Fibroblast of skin of back (primary cell): ENCODE measurements at places on chromosomes 3 and 15.

DNA sequence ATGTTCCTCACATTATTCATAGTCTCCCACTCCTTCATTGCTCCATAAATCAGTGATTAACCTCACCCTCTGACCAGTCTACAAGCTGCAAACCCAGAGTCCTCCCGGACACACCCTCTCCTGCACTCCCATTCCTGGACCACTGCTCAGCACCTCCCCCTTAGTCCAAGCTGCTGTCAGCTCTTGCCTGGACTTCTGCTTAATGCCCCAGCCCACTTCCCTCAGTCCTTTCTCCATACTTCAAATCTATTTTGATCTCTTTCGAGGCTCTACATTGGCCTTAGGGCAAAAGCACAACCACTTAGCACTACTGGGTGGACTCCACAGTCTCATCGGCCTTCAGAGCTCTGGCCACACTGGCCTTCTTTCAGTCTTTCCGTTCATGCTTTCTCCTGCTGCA is 79.4 kb upstream of the FAM98B start:
- no peak for DNase-seq

- no peak for DNase-seq
These were observed 107.4 kb downstream of the VGLL4 start for GRCh38 chr3:11536132-11536935.

- no peak for DNase-seq
These were observed 98.3 kb upstream of the CHL1 start for GRCh38 chr3:98259-98654.

GRCh38 chr3:134799393-134799792 is 4.3 kb downstream of the EPHB1 start:
- DNase-seq, result peak; percentile 41

DNA sequence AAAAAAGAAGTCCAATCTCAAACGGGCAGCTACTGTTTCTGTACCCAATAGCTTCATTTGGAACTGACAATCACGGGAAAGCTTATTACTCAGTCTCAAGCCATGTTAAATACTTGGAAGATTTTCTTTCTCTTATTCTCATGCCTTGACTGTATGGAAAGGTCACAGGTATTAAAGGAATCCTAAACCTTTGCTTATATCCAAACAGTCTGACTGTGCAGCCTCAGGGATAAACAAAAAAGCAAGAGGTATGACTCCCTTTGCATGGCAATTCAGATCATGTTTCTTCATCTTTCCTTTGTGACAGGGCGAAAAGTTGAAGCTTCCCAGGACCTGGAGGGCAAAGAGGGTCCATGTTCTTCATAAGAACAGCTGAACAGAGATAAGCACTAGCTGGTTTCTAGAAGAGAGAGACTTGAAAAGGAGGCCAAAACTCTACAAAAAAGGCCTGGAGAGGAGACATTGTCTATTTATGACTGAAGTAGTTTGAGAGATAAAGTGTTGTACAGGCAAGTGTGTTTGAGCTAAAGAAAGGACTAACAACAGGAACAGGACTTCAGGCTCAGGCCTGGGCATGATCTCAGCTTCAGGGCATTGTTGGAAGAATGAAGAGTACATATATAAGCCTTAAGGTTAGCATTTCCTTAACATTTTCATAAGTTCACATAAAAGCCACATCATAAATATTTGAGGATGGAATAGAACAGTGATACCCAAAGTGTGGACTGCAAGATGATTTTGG is 231.0 kb upstream of the THRB start:
- DNase-seq, result no peak

- DNase-seq, result peak; percentile 45
These were observed 3.1 kb upstream of the TMCO5A start for GRCh38 chr15:37931321-37931720.

DNA sequence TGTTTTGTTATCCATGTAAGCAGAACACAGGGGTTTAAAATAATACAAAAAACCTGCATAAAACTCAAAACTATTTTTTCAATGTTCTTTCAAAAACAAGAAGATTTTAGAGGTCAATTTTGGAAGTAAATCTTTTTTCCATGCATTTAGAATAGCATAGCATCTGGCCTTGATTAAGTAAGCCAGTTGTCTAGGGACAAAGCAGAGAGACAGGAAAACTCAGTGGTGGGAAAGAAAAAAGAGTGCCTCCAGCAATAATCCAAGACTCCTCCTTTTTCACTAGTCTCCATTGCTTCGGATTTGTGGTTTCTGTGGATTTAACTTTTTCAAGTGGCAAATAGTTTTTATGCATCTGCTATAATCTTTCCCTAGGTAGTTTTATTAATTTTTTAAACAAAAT is 88.9 kb downstream of the SUCNR1 start:
- DNase-seq, result peak; percentile 45

- DNase-seq, result no peak
These were observed 14.4 kb downstream of the NGLY1 start for GRCh38 chr3:25768851-25769250.

- peak; percentile 68 for DNase-seq
These were observed 18.6 kb upstream of the SLC41A3 start for GRCh38 chr3:126102530-126102951.

DNA sequence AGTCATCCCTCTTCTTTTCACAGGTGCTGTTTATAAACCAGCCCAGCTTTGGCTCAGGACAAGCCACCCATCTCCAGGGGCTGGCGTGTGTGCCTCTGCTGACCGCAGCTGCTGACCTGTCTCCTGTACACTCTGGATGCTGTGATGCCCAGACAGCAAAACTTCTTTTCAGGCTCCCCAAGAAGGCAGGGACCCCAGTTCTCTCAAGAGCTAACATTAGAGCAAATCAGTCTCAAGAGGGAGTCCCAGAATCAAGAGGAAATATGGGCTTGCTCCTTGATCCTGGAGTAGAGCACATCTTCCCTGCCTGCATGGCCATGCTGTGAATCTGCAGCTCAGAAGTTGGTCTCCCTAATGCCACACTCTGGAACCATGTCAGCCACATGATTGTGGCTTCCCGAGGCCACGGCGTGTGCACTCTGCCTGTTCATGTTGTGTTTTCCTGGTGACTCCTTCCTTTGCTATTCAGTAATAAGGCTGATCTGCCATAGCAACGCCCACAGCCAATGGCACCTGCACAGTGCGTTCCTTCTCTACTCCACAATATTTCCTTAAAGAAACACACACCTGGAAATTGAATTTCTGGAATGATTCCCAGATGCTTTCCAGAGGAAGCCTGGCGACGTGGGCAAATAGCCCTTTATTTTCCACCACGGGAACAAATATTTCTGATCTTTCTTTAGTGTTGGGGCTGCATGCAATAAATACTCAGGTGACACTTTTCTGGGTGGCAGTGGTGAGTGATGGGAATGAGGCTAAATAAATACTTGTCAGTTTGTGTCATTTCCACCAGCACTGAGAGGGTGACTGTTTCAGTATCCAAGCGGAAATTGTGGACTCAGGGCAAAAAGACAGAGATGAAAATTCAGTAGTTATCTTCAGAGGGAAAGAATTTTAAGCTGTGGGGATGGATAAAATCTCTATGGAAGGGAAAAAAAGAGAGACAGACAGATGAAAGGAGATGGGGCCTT is 21.9 kb upstream of the THSD4 start:
- peak; percentile 78 for DNase-seq

DNA sequence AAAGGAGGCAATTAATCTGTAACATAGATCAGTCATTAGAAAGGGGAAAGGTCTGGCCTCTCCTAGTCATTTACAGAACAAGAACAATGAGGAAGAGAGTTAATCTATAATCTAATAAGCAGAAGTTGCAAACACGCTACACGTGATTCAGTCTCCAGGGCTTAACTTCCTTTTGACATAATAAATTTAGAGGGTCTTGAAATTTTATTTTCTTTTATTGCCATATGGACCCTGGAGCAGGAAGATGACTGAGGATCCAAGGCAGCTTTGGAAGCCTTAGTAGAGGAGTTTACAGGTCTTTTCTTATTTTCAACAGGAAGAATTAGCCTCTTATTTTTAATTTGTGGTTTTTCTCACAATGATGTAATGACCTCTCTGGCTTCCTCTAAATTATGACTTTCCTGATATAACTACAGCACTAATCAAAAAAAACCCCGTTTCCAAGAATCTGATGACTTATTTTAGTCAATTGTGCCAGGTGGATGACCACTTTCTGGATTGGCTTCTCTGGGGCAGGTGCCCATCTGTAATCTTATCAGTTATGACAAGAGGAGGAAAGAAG is 32.2 kb downstream of the ADGRG7 start:
- DNase-seq, result no peak

DNA sequence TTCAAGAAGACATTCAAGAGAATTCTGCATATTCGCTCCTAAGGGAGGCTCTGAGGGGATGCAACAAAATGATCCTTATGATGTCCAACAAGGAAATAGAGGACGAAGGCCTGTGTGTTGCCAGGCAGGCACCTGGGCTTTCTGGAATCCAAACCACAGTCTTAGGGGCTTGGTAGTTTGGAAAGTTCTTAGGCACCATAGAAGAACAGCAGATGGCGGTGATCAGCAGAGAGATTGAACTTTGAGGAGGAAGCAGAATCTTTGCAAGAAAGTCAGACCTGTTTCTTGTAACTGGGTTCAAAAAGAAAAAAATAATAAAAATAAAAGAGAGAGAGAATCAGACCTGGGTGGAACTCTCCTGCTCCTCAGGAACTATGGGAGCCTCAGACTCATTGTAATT is 11.7 kb upstream of the ATG7 start:
- DNase-seq, result no peak

DNA sequence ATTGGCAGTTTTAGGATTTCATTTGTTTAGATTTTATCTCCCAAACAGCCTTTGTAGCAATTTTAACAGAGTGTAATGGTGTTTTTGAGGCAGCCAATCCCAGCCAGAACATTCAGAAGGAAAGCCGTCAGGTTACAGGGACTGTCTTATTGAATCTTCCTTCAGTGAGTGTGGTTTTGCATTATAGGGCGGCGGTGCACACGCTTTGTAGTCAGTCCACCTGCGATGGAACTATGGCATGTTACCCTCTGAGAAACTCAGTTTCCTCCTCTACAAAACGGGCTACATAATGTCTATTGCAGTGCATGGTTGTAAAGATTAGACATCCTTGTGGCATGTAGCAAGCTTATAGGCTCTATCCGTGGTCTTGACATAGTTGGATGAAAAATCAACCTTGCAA is 1.0 kb downstream of the LRRC28 start:
- DNase-seq, result no peak

DNA sequence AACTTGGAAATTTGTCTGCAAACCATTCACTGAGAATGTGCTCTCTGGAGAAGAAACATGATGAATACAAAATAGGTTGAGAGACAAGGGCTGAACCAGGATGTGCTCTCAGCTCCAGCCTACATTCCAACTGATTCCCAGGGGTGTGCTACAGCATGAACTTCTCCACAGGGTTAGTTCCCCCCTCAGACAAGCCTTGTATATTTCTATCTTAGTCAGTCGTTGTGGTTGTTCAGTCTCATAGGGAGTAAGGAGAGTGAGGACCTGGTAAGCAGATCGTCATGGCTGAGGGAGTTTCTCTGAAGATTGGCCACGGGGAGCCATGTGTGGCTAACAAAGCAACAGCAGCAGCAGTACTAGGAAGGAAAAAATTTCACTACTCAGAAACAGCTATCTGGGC is 919.7 kb upstream of the CADM2 start:
- peak; percentile 31 for DNase-seq

DNA sequence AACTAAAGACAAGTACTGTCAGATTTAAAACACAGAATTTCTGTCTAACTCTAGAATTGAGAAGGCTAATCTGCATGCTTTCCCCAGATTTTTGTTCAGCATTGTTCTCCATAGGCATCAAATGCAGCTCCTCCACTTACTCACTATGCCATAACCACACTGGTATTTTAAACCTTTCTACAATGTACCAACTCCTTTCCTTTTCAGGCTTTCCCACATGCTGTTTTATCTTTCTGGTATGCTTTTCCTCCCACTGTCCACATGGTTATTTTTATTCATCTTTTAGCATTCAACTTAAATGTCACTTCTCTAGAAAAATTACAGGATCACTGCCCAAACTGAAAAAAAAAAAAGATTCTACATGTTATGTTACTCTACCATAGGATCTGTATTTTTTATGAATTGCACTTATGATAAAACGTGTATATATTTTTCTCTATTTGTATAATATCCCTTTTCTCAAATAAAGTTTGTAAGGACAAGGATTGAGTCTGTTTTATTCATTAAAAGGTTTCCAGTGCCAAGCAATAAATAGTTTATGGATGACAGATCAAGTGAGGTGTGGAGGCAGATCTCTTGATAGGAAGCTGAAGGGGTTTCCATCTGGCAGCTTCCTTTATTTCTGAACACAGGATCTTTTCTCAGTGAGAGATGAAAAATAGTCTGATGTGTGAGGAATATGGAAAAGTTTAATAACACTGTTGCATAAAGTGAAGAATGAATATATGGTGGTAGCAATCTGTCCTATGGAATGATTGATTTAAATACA is 1064.5 kb downstream of the ZPLD1 start:
- DNase-seq, result peak; percentile 95

- DNase-seq, result peak; percentile 44
These were observed 2.7 kb upstream of the NR2E3 start for GRCh38 chr15:71807691-71808091.

- DNase-seq, result no peak
These were observed 96.5 kb downstream of the CCNL1 start for GRCh38 chr3:157063469-157063868.

DNA sequence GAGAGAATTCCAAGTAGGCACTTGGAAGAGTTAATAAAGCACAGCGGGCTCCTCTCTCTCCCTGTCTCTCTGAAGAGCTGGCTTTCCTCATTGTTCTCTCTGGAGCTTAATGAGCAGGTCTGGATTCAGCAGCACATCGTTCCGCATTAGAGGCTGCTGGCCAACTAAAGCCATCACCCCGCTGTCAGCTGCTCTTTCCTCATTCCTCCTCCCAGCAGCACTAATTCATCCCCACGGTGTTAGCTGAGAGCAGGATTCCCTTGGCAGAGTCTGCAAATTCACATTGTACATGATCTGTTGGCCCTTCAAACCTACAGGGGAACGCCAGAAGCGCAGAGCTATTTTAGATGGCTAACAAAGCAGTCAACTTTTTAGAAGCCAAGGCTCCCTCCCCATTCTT is 44.2 kb downstream of the SGO1 start:
- DNase-seq, result peak; percentile 3

DNA sequence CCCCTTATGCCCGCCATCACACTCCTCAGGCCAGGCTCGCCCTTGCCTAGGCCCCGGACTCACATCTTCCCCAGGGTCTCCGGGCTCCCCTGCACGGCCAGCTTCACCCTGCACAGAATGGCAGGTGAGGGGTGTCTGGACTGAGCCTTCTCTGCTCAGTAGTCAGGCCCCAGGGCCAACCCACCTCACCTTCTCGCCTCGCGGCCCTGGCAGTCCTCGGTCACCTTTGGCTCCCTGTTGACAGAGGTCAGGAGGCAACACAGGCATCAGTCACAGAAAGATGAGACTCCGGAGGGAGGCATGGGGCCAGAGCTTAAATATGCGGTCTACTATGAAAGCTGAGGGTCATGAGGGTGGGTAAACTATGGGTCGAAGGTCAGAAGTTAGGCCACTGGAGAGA is 8.4 kb upstream of the UCN2 start:
- DNase-seq, result no peak
